ENCODE measurements at places on chromosomes 1 and 21.

DNA sequence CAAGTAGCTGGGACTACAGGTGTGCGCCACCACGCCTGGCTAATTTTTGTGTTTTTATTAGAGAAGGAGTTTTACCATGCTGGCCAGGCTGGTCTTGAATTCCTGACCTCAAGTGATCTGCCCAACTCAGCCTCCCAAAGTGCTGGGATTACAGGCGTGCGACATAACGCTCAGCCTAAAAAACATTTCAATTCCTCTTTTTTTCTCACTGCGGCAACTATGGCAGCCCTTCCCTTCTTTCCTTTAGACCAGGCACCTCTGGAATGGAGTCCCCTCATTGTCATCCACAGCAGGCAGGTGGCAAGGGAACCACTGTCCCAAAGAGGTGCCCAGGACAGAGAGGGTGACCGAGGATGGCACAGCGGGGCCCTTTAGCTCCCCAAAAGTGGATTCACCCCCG, 14.1 kb downstream of the CEP104 start:
- DNase-seq, result no peak

DNA sequence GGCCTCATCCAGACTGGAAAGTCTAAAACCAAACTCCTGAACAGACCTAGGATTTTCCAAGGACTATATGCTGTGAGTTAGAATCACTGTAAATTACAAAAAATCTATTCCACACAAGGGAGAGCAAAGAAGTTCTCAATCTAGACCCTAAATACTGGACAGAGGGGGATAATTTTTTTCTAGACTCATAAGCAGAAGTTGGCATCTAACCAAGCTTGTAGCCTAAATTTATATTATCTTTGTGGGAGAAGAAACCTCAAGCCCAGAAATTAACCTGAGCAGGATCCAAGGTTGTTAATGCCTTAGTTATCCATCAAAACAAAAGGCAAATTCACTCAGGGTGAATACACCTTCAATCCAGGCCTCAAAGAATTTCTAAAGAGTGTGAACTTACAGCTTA, 290.2 kb downstream of the SMYD3 start:
- DNase-seq, result peak; percentile 33

GRCh38 chr1:9630331-9631111, 21.0 kb upstream of the PIK3CD start:
- DNase-seq, result no peak

DNA sequence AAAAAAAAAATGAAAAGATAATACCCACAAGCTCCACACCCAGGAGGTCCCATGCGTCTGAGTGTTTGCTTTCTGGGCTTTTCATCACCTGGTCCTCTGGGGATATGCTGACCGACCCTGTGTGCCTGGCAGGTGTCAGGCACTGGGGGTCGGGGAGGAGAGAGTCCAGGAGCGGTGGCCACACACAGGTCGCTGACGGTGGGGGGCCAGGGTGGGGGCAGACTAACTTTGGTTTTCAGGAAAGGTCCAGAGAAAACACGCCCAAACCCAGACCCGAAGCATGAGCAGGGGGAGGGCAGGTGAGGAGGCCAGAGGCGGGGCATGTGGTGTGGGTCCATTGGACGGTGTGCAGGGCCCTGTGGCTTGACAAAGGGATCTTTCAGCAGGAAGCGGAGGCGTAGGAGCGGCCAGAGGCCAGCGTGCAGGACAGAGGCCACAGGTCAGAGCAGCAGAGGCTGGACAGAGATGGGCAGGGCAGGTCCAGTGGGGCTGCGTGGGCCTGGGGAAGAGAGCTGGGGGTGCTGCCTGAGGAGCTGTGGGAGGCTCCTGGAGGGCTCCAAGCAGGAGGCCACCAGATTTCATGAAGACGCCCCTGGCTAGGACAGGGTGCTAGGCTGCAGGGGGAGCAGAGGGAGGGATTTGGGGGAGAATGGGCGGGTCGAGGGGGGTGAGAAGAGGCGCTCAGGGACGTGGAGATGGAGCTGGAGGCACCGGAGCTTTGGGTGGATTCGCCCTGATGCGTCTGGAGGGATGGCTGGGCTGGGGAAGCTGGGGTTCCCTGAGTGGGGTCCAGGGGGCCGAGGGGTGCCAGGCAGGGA, 15.8 kb downstream of the RNF223 start:
- DNase-seq, result no peak

- DNase-seq, result no peak
Observed at GRCh38 chr1:214957330-214958137, 125.0 kb upstream of the KCNK2 start.

GRCh38 chr21:29822064-29822463, 117.7 kb downstream of the GRIK1 start:
- no peak for DNase-seq

- DNase-seq, result no peak
Observed at GRCh38 chr1:10630661-10631120, 155.9 kb downstream of the PEX14 start.

DNA sequence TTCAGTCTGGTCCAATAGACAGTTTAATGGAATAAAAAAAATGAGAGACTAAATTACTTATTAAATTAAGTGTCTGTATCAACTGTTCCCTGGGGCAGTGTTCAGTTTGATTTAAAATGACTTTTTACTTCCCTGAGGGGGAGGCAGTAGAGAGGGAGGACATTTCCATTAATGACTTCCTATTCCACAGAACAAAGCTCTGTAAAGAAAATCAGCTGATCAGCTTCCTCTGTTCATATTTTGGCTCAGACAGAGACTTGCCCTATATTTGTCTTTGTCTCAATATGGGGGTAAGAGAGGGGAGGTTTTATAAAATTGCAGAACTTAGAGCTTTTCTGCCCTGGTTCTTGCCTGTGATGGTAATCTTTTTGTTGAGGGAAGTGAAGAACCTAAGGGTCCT, 8.4 kb downstream of the CFAP126 start:
- DNase-seq, result peak; percentile 14

DNA sequence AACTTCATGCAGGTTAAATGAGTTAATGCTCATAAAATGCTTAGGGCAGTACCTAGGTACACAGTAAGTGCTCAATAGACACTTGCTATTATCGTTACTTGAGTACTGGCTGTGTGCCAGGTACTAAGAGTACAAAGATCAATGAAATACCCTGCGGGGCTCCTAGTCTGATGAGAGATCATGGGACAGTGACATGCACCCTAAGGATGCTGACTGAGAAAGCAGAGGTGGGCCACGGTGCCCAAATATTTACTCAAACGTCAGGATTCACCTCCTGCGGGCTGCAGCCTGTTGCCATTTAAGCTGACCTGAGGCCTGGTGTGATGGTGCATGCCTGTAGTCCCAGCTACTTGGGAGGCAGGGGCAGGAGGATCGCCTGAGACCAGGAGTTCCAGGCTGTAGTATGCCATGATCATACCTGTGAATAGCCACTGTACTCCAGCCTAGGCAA, 19.8 kb upstream of the LUZP1 start:
- no peak for DNase-seq

GRCh38 chr1:25148673-25149300, 83.5 kb downstream of the SYF2 start:
- peak; percentile 30 for DNase-seq

GRCh38 chr1:78003070-78003746, 1.5 kb upstream of the DNAJB4 start:
- peak; percentile 39 for DNase-seq

GRCh38 chr1:157734321-157734720, 33.8 kb upstream of the FCRL3 start:
- no peak for DNase-seq

DNA sequence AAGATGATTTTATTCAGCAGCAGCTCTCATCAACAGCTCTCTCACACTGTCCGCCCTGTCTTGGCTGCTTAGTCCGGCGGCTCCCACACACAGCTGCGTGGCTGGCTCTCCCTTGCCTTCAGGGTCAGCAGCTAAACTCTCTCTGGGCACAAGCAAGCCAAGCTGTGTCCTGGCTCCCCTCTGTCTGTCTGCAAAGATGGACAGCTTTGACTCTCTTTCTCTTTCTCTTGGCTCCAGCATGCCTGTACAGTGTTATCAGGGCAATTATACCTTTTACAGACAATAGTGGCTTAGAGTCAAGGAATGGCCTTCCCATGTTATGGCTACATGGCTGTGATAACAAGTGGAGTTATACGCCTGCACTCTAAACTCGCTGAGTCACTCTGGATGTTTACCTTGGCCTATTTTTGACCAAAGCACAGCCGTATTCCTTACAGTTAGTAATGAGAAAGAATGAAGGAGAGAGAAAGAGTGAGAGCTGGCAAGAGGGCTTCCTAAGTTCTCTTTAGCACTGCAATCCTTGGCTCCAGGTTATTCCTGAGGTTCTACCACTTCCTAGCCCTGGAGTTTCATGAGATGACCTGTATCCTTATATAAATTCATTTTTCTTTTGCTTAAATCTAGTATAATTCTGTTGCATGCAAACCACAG, 59.9 kb upstream of the ZSWIM5 start:
- no peak for DNase-seq

GRCh38 chr1:152047413-152047729, 10.6 kb upstream of the S100A11 start:
- DNase-seq, result no peak

GRCh38 chr1:17550729-17551584, 11.5 kb downstream of the ARHGEF10L start:
- DNase-seq, result no peak

- DNase-seq, result no peak
Observed at GRCh38 chr1:155012776-155013602, 10.4 kb downstream of the ZBTB7B start.

- no peak for DNase-seq
Observed at GRCh38 chr1:115620453-115620852, 21.3 kb upstream of the VANGL1 start.

- no peak for DNase-seq
Observed at GRCh38 chr1:77412820-77413530, 131.2 kb downstream of the AK5 start.

GRCh38 chr21:32572574-32573420, 12.5 kb downstream of the TCP10L start:
- DNase-seq, result no peak

- DNase-seq, result no peak
Observed at GRCh38 chr1:115596080-115596780, 45.5 kb upstream of the VANGL1 start.

GRCh38 chr1:32447469-32448185, 17.2 kb upstream of the ZBTB8B start:
- DNase-seq, result no peak

- DNase-seq, result no peak
Observed at GRCh38 chr1:200409203-200409760, 554 bp downstream of the ZNF281 start.

DNA sequence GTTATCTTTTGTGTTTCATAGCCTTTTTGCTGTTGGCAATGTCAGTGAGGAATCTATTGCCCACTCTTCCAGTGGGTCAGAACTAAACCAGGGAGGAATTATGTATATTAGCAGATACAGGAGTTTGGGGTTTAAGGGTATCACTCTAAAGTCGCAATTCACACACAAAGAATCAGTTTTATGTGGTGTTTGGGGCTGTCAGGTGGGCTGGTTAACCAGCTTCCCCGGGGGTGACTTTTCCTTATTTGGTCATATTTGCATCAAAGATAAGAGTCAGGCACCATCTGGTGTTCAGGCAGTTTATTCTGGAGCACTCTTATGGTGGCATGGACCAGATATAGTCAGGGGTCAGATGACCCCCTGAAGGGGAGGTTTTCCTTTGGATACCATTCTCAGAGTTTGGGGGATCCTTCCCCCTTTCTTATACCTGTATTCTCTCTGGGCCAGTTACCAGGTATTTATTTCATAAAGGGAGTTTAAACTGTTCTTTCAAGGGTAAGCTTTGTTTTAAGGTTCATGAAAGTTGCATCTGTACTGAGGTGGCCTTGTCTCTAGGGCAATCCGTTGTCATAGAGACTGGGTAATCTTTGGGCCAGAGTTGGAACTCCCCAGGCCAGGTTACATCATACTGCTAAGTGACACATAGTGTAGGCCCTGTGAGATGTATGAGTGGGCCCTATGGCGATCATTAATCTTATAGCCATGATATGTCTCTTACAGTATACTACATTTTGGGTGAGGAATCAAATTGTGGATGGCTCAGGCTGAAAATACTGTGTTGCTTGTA, 148.2 kb downstream of the RWDD3 start:
- no peak for DNase-seq

- DNase-seq, result no peak
Observed at GRCh38 chr1:116416854-116417513, 43.9 kb downstream of the ATP1A1 start.
